ENCODE measurements at places on chromosomes 3 and 15.

DNA sequence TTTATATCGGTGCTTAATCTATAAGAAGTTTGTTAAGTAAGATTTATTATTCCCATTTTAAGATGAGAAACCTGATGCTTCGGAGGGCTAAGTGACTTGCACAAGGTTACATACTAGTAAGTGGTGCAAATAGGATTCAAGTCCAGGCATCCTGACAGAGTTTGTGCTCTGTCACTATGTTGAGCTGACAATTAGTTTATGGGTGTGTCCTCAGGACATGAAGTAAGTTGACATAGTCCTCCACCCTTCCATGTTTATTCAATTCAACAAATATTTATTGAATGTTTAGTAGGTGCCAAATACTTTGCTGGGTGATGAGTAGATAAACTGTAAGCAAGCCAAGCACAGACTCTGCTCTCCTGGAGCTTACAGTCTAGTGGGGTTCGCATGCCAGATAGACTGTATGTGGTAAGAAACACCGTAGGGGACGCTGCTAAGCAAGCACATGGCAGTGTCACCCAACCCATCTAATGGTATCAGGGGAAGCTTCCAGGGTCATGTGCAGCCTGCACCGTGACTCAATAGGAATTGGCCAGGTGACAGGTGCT is 342.7 kb upstream of the SATB1 start:
- no peak for DNase-seq

GRCh38 chr3:30042916-30043555 is 563.4 kb upstream of the TGFBR2 start:
- DNase-seq, result no peak

- DNase-seq, result peak; percentile 32
Measured at GRCh38 chr15:77870195-77871065, 207.1 kb downstream of the TBC1D2B start.

GRCh38 chr15:53448232-53449015 is 311.0 kb downstream of the WDR72 start:
- DNase-seq, result no peak

GRCh38 chr3:165770781-165771180 is 66.4 kb downstream of the BCHE start:
- no peak for DNase-seq

GRCh38 chr3:178385280-178385952 is 150.8 kb upstream of the KCNMB2 start:
- DNase-seq, result peak; percentile 41

DNA sequence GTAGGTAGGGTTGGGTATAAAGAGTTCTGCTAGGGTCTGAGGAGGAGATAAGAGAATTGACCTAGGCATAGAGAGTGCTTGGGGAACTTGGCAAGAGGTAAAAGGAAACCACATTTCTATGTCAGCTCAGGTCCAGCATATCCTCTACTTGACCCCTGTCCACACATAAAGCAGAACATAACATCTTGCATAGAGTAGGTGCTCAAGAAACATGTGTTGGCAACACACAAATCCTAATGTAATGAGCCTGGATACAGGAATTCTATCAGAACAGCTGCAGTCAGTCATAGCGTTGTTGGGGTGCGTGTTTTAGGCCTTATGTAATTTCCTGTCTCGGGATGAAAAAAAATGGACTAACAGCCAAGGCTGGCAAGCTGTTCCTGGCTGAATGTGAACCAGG is 35.0 kb upstream of the PLCL2 start:
- DNase-seq, result no peak

- no peak for DNase-seq
Measured at GRCh38 chr15:48798319-48798718, 12.6 kb downstream of the CEP152 start.

GRCh38 chr3:52306978-52307377 is 9.1 kb upstream of the DNAH1 start:
- DNase-seq, result no peak

DNA sequence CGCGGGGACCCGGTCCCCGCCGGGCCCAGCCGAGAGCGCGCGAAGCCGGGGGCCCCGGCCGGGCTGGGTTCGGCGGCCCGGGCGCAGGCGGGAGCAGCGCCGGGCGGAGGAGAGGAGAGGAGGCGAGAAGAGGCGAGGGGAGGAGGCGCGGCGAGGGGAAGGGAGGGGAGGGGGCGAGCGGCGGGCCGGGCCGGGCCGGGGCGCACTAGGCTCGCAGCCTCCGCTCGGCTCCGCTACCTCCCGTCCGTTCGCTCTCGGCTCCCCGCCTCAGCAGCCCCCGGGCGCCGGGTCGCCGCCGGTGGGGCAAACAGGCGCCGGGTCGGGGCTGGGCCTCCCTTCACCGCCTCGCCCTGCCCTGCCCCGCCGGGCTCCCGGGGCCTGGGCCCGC is 351 bp downstream of the INSYN1 start:
- no peak for DNase-seq

GRCh38 chr3:25471081-25471768 is 43.2 kb downstream of the RARB start:
- no peak for DNase-seq

DNA sequence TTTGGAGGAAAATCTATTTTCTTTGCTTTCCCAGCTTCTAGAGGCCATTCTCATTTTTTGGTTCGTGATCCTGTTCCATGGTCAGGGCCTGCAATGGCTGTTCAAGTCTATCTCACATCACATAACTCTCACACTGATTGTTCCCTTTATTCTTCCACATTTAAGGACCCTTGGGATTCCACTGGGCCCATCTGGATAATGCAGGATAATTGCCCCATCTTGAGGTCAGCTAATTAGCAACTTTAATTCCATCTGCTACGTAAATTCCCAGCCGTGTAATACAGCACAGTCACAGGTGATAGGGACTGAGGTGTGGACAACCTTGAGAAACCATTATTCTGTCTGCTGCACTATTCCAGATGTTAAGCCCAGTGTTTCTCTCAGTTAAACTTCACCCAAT is 311.6 kb upstream of the CNTN4 start:
- no peak for DNase-seq

DNA sequence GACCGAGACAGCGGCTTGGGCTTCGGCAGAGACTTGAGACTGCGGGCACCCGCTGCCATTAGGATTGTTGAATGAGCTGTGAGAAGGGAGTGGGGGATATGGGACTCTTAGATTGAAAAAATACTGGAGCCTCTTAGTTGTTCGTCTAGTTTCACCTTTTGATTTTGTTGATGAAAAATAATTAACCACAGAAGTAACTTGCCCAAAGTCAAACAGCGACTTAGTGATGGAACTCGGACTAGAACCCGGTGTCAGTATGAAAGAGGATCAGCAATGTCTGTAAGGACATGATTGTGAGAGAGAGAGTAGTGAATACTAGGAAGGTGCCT is 510 bp upstream of the GOLGB1 start:
- no peak for DNase-seq

DNA sequence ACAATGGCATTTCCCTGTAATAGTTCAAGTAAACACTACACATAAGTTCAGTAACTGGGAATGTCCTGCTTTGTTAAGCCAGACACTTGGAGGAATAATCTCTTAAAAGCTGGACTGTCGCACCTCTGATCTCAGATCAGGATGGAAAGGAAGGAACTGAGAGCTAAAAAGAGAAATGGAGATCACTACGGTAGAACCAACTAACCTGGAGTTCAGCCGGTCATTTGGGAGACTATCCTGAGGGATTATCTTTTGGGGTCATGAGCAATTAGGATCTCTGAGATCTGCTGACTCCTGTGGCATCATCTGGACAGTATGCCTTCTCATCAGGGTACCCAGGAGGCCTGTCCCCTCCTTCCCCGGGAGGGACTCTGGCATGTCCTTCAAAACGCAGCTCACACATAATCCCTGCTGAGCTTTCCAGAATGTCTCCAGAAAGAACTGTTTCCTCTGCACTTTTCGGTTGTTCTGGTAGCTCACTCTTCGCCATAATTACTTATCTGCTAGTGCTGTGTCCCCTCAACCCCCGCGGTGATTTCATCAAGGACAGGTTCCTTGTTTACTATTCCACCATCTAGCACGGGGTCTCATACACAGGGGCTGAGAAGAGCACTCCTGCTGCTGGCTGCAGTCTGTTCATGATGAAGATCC is 115.6 kb downstream of the SENP2 start:
- DNase-seq, result no peak

DNA sequence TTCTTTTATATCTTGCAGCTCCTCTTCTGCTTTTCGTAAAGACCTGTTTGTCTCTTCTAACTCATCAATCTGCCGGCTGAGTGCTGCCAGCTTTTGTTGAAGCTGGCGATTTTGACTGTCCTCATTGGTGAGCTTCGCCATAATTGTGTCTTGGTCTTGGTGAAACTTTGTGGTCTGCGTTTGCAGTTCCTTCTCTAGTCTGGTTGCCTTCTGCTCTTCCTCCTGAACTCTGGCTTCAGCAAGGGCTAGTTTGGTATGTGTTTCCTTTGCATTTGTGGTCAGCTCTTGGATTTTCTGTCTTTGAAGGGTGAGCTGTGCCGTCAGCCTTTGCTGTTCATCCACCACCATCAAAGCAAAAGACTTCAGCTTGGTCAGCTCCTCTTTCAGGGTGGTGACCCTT is 32.9 kb downstream of the CMSS1 start:
- no peak for DNase-seq

DNA sequence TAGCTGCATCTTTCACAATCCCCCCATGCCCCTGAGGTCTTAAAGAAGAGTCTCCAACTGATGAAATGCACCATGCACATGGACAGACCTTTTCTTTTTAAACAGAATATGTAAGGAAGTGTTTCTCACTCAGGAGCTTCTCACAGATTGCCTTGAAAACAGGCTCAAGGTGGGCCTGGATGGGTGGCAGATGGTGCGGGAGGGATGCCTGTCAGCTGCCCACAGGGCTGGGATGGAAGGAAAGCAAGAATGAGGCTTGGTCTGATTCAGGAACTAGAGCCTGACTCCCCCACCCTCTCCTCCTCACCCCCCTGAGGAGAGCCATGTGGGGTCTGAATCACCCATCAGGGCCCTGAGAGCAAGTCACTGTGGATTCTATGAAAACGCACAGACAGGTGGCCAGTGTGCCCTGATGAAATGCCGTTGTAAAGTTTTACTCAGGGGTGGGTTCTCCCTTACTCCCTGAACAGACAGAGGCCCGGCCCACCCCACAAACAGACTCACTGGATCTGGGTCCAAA is 67.2 kb downstream of the UMPS start:
- no peak for DNase-seq

DNA sequence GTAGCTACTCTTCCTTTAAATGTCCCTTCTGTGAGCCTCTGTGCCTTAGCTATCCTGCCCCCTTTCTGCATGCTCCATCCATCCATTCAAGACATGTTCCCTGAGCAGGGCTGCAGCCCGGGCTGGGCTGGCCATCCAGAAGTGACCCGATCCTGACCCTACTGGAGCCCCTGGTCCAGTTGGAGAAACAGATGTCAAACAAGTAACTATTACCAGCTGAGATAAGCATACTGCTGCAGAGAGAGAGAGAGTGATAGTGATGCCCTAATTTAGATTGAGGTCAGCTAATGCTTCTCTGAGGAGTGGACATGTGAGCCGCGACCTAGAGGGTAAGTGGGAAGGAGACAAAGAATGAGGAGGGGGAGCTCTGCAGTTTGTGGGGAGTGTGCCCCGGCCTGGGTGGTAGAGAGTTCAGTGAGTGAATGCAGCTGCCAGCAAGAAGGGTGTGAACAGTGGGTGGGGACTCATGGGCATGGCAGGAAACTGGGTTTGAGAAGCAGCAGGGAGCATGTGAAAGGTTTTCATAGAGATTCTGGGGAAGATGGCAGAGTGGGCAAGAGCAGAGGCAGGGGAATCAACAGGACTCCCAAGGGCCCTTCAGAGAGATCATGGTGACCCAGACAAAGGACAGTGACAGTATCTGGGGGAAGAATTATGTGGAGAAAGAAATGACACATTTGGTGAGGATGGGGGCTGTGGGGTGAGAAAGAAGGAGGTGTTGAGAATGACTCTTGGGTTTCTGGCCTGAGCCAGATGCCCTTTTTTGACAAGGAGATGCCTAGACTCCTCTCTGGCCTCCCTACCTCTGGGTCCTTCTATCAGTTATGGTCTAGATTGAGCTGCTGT is 44.9 kb downstream of the CHCHD6 start:
- no peak for DNase-seq

DNA sequence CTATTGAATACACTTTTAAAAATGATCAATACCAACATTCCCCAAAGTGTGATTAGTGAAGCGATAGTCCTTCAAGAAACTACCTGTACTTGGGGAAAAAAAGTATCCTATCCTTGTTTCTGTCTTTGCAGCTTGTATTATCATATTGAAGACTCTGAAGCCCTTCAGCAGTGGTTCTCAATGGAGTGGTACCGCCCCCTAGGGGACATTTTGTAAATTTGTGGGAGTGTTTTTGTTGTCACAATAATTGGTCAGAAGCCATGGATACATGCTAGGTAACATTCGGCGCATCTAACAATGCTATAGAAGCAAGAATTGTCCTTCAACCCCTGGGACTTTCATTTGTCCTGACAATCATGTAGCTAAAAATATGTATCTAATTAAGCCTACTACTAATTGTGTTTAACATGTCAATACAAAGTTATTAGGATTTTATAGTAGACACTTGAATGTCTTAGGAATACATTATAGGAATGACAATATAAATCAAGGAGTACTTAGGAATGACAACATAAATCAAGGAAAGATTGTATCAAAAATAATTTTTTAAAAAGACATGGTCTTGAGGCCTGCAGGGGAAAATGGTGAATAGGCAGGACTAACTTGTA is 53.7 kb downstream of the NMD3 start:
- DNase-seq, result peak; percentile 62
